ENCODE measurements at places on chromosomes 2 and 18.

- DNase-seq: no peak
Observed at GRCh38 chr2:1226766-1227165, 186.5 kb upstream of the TPO start.

DNA sequence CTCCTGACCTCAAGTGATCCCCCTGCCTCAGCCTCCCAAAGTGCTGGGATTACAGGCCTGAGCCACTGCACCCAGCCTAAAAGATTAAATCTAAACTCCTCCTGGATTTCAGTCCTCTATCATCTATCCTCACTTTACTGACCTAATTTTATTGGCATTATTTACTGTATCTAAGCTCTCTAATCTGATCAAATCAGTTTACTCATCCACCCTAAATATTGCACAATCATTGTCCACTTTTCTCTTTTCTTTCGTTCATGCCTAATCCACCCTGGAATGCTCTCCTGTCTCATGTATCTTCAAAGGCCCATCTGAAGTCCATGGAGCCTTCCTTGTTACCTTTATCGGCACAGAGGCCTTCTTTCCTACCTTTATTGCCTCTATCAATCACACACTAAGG is 31.6 kb upstream of the GPR155 start:
- DNase-seq: no peak

DNA sequence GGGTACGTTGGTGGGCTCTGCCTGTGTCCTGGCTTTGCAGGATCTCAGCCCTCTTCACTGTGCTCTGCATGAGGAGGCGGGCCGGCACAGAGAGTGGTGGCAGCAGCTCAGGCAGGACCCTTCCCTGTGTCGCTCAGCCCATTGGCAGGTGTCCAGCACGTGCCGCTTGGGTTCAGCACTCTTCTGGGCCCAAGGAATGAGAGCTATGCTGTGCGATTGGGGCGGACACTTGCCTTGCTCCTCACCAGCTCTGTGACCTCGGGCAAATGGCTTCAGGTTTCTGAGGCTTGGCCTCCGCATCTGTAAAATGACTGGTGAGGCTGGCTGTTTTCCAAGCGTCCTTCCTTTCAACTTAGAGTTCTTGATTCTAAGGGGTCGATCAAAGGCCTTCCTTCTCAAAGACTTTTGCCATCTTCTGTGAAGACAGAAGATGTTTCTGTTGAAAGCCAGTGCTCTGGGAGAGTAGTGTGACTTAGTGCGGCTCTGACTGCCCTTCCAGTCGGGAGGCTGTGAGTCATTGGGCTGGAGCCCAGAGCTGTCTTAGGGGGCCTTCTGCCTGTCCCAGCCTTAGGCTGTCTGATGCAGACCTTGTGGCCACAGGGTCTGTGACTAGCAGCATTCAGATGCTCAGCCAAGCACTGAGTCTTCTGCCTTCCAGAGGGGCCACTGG is 35.6 kb downstream of the GLI2 start:
- no peak for DNase-seq

- no peak for DNase-seq
Observed at GRCh38 chr2:234273887-234274584, 222.8 kb downstream of the ARL4C start.

DNA sequence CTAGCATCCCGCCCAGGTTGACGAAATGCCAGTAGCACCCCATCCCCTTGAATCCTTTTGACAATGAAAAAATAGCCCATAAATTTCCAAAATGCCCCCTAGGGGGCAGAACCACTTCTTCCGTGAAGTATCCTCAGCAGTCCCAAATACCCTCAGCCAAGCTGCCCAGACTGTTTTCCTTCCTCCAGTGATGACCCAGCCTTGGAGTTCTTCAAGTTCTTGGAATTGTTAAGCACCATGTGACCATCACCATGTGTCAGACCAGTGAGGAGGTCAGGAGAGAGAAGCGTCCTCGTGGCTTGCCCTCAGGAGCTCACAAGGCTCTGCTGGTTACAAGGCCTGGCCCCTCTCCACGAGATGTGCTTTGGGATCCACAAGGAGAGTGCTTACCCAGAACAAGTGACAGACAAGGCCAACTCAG is 1.4 kb upstream of the SLC23A3 start:
- peak; percentile 15 for DNase-seq

DNA sequence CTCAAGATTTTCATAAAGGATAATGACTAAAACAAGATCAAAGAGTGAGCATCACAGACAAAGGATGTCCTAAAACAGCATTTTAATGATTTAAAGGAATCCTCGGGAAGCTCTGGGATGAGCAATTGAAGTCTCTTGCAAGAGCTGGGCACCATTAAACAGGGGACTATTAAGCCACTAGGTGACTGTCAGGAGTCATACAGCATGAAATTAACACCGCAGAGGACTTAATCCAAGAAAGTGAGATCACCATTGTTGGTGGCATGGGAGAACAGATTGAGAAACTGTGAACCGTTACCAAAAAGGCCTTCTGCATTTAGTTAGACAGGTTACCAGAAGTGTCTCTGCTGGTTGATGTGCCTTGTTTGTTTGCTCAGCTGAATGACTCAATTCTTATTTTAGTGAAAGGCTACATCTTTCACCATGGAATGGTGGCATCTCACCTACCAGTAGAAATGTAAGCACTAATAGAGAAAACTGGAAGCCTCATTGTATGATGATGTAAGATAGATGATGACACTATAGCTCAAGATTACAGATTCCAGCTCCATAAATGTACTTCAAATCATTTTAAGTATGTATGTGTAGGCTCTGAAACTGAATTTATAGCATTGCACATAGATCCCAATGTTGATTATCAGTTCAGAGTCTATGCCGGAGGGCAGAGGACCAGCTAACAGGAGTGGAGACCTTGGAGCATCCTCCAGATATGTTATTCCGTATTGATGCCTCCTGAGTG is 427.6 kb downstream of the SUCLG1 start:
- no peak for DNase-seq

DNA sequence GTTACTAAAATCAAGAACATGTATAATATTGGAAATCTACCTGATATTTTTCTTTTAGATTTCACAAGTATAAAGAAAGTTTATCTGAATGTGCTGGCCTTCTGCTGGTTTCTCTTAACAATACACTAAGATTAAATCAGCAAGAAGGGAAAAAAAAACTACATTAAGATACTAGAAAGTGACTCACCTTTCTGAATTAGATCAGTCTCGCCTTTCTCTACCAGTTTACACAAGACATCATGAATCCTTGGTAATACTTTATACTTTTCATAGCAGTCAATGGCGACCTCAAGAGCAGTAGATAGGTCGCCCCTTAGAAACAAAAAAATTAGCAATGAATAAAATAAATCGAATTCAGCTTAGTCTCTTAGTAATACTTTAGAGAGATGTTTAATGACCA is 61.2 kb downstream of the LRPPRC start:
- no peak for DNase-seq

GRCh38 chr2:41869542-41870264 is 178.1 kb upstream of the PKDCC start:
- peak; percentile 52 for DNase-seq

- no peak for DNase-seq
Observed at GRCh38 chr2:85481818-85482777, 56.9 kb upstream of the MAT2A start.

DNA sequence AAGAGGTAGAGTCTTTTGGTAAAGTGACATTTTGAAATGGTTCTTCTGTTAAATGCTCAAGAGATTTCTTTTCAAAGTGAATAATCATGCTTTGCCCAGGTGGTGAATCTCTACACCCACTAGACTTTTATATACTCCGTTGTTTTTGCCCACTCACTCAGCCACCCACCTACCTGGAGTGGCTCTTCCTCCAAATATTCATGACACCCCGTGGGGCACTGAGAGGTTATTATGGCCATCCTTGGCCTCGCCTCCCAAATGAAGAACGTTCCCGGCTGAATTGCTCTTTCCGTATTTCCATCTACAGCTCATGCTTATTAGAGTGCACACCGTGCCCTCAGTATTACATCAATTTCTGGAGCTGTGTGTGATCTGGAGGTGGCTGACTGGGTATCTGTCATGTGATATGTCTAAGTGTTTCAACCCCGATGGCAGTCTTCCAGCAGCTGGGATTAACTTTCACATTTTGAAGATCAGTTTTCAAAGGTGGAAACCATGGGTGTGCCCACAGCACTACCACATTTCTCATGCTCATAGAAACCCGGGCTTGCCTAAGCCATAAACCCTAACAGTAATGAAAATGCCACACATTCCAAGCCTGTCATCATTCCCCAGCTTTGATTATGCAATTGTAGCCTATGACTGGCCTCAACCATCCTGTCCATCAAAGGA is 406.6 kb upstream of the MMADHC start:
- DNase-seq: no peak

DNA sequence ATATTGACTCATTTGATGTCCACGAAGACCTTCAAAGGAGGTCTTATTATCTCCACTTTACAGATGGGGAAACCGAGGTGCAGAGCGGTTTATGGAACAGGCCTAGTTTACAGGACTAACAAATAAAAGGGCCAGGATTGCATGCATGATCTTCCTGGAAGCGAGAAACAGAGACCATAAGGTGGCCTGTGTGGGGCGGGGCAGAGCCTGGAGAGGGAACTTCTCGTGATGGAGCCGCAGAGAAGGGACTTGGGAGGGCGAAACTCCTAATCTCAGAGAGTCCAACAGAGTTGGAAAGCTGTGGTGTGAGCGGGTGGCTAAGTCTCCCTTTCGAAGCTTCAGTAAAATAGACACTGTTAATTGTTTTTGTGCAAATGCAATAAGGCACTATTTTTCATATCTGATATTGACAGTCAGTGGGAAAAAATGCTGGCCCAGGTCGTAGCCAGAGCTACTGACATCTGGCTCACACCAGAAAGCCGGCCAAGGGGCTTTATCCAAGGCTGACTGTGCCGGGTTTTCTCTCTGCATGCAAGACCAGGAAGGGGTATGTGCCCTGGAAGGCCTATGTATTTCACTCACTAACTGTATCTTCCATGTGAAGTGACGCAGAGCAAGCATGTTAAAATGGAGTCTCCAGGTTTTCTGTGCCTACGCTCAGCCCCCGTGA is 4.5 kb downstream of the INPP5D start:
- DNase-seq: no peak

DNA sequence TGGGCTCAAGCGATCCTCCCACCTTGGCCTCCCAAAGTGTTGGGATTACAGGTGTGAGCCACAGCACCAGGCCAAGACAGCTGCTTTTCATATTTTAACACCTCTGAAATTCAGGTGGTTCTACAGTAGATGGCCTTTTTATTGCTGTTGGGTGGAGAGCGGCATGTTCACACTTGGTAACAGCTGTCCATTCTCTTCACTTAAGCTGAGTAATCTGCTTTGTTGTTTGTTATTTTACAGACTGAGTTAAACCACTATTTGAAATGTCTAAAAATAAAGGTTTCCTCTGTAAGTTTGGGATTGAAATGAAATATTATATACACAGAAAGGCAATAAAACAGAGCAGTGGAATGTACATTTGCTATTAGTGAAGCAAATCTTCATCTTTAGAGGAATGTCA is 44.9 kb upstream of the TLK1 start:
- no peak for DNase-seq

DNA sequence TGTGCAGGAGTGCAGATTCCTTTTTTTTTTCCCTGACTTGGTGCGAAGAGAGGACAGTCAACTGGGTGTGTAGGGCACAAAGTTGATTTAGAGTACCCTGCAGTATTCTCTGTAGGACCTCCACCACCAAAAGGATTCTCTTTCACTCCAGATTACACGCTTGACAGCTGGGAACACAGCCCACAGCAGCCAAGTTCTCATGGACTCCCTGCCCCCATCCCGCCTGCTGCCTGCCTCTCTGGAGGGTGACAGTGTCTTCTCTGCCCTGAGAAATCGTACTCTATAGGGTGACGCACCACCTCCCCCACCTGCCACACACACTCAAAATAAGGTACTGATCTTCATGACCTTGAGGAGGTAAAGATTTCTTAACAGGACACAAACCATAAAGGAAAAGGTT is 26.6 kb upstream of the IHH start:
- no peak for DNase-seq

Measured in activated CD4-positive, alpha-beta T cell treated with anti-CD3 and anti-CD28 coated beads, Interleukin-2, amount 50 U/mL, for 24 hours (primary cell).